Head of caudate nucleus (tissue), 42 donors: ENCODE measurements at places on chromosomes 1 and 21.

- no peak for DNase-seq
Measured at GRCh38 chr1:64043288-64043687, 160.1 kb upstream of the UBE2U start.

DNA sequence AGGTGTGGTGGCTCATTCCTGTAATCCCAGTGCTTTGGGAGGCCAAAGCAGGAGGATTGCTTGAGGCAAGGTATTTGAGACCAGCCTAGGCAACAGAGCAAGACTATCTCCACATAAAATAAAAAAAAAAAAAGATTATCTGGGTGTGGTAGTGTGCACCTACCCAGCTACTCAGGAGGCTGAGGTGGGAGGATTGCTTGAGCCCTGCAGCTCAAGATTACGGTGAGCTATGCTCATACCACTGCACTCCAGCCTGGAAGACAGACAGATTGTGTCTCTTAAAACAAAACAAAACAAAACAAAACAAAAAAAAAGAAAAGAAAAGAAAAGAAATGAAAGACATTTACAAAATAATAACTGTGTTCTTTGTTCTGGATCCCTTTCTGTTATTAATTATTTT, 6.1 kb upstream of the TLCD4 start:
- DNase-seq, result no peak

DNA sequence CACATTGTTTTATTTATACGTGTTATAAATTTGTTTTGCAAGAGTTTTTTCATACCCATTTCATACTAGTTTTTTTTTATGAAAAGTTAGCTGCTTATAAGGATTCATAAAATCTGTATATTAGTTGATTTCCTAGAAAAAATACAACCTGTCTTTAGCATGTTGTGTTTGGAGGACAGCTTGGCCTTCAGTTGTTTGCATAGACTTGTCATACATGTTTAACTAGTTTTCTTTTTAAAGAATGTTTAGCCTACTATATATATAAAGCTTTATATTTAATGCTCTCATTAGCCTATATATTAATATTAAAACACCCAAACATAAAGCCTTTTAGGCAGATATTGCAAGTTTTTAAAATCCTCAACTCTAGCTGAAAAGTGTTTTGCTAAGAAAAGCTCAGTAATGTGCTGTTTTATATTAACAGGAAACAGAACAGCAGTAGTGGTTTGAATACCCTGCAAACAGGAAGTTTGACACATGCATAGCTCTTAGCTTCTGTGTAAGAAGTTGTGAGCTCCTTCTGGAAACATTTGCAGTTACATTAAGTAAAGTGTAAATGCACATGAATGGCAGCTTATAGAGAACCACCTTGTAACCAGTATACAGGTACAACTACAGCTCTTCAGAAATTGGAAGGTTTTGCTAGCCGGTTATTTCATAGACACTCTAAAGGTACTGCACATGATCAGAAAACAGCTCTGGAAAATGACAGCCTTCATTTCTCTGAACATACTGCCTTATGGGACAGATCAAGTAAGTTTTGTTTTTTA, at the start of gene PRKACB:
PRKACB (plus strand) TSS at position 476 of the 770 bp plus-strand sequence; CDS start at position 567, 91 bp downstream.
- no peak for DNase-seq

DNA sequence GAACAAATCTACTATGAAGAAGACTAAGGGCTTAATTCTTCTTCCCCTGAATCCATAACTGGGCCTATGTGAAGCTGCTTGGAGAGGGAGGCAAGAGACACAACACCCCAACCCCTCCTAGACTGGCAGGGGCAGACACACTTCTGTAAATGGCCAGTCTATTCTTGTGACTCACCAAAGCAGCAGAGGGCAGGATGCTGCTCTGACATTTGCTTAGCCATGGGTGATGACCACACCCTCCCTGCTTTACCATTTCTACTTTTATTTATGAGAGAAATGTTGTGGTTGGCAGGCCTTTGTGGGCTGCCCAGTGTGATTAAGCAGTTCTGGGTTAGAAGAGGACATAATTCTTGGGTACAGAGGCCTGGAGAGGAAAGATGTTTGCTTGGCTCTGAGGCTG, 189.8 kb upstream of the DPYD start:
- DNase-seq, result no peak

- DNase-seq, result peak; percentile 36
Measured at GRCh38 chr21:42627527-42628289, 25.7 kb upstream of the PDE9A start.

DNA sequence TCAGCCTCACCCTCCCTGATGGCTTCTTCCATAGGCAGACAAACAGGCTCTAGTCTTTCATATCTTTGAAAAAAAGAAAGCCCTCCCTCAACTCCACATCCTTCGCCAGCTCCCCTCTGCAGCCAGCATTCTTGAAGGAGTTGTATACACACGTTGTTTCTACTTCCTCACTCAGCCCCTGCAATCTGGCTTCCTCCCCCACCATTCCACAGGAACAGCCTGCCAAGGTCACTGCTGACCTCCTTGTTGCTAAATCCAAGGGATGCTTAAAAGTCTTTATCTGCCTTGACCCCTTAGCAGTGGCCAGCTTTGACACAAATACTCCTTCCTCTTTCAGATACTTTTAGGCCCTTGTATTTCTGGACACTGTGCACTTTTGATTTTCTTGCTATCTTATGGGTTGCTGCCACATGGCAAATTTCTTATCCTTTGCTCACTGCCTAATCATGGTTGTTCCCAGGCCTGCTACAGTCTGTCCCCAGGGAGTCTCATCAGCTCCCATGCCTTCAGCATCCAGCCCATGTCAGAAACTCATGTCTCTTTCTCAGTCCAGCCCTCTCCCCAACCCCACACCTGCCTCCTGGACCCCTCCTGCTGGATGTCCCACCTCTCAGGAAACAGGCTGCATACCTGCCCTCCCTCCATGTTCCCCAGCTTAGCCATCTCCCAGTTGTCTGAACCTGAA, 8.3 kb downstream of the FAM229A start:
- no peak for DNase-seq

DNA sequence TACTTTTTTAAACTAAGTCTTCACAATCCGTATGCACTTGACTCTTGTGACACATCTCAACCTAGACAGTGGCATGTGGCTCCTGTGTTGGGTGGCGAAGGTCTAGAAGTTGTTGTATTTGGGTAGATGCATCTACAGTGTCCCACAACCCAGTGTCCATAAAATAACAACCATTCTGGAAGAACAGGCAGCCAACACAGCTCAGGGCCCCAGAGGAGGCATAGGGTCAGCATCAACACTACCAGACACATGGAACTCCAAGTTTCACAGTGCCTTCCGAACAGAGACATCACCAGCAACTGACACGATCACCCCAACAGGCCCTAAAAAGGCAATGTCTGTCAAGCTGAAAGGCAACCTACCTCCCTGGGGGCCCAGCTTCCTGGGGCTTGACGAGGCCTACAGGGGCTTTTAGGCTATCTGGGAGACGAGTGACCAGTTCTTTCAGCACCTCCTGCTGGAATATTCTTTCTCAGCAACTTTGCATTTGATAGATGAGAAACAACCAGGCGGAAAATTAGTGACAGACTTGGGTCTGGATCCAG, 5.6 kb downstream of the SH3BP5L start:
- no peak for DNase-seq

GRCh38 chr1:112817555-112818373, 102.6 kb upstream of the PPM1J start:
- DNase-seq, result no peak

DNA sequence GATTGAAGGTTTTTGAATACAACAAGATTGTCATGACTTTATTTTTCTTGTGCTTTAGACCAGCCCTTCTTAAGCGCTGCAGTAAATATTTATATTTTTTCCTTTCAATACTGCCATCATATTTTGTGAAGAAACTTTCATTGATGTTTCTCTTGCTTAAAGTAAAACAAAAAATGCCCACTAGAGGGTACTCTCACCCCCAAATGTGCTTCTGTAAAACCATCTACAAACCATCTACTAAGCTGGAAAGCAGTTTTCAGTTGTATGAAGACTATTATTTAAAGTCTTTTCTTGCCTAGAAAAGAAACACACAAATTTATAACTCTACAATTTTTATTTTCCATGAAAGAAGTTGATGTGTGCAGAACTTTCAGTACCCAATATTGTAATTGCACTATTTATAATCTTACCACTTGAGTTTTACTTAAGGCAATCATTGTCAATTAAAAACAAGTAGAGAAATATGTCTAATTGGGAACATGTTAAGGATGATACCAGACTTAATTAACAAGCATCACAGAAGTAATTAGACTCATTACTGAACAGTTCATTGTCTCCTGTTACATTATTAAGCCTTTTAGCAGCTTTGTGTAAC, 10.7 kb downstream of the LEPR start:
- DNase-seq, result no peak

- DNase-seq, result no peak
Measured at GRCh38 chr1:11713095-11713494, 21.6 kb downstream of the DRAXIN start.

DNA sequence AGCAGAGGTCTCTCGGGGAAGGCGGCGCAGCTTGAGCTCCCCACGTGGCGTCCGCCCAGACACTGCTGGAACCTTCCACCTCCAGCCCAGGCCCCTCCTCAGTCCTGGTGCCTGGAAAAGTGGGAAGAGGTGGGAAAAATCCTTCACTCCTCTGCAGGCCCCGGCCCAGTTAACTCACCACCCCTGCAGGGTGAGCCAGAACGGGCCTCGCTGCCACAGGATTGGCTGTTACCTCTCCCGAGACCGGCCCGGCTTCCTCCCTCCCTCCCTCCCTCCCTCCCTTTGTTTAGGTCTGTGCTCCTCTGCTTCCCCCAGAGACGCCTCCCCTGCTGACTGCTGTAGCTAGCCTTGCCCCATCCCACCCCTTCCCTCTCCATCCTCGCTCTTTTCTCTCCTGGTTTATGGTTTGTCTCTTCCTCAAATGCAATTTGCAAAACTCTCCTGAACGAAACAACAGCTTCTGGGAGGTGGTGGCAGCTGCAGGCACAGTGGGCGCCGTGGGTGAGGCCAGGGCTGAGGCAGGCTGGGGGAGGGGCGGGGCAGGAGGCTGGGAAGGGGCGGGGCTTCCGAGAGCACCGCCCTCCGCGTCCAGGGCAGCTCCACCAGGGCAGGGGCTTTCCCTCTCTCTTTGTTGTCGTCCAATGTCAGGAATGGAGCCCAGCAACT, 6.5 kb downstream of the CAPN9 start:
- peak; percentile 55 for DNase-seq

DNA sequence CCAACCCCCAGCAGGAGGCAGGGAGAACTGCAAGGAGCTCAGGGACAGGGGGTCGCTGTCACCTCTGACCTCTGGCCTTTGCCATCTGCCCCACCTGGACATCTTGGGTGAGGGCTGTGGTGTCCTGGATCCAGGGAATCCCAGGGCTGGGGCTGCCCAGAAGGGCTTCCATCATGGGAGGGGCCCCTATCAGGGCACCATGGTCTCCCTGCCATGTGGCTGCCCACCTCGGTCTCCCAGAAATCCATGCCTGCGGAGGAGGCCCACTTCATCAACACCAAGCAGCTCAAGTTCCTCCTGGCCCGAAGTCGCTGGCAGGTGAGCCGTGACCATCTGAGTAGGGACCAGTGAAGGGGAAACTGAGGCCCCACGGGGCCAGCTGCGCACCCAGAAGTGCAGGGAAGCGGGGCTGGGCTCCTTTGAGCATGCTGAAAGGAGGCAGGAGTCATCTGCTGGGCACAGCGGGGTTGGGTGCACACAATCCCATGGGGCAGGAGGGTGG, 36.1 kb downstream of the TRIM11 start:
- DNase-seq, result no peak

GRCh38 chr1:36771240-36771639, 263.1 kb downstream of the GRIK3 start:
- no peak for DNase-seq

- no peak for DNase-seq
Measured at GRCh38 chr1:88189525-88189924, 494.5 kb upstream of the PKN2 start.

DNA sequence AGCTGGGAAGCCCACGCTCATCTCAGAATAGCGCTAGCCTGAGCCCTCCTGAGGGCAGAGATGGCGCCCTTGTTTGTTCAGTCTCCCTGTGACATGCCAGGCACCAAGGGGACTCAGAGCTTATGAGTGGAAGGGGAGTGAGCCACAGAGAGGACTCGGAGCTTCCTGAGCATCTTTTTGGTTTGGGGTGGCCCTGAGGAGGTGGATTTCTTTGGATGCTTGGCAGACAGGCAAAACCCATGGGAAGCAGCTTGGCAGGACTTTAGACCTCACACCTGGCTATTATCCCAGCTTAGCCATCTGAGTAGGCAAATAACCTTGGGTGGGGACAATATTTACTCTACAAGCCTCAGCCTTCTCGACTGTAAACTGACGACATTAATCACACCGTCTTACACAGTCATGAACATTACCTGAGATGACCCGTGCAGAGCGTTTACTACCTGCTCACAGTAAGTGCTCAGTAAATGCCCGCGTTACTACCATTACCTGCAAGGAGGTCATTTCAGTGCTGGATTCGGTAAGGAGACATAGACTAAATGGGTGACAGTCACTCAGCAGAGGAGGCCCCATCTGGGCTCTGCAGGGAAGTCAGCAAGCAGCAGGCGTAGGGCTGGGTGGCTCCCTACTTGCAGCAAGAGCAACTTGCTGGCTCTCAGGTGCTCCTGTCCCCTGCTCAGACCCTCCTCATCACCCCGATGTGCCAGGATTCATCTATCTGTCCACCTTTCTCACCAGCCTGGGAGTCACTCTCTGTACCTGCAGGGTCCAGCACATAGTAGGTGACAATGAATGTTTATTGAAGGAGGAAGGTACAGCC, 54.9 kb downstream of the KLHDC7A start:
- no peak for DNase-seq

GRCh38 chr1:44647896-44648295, 26.4 kb downstream of the TMEM53 start:
- no peak for DNase-seq

DNA sequence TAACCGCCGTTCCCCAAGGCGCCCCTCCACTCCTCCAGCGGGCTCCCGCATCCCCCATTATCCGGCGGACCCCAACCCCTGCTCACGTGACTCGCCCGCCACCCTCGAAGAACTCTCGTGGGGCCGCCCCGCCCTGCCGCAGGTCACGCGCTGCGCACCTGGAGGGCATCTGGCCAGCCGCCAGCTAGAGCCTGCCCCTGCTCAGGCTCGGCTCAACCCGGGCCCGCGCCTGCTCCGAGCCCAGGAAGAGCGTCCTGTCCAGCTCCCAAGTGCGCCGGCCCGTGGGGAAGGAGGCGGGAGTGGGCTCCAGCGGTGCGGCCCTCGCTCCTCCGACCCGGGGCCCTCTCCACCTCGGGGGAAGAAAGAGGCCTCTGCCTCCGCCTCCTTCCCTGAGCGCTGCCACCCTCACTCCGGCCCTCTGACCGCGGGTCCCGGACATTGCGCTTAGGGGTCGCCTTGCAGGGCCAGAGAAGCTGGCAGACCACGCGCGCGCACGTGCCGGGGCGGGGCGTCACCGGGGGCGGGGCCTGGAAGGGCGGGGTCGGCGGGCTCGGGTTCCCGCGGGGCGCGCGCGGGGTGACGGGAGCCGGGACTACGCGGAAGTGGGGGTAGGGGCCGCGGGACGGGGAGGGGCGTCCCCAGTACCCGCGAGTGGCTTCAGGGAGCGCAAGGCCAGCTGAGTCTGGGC, 28.4 kb downstream of the HMGN2 start:
- peak; percentile 94 for DNase-seq

DNA sequence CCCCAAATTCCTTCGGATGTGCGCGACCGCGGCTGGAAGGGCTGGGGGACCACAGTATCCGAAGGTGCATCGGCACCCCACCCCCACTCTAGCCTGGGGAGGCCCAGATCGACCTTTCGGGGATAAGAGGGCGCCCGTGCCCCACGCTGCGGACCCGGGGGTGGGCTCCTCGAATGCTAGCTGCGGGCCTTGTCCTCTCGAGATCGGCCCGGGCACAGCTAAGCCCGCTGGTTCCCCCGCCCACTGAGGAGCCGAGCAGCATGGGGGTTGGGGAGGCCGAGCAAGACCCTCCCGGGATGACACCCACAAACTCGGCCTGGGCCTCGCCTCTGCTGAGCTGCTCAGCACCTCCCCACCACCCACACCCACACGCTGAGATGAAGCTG, 653 bp upstream of the IFFO2 start:
- no peak for DNase-seq
